ENCODE measurements at places on chromosomes 5 and 9.

DNA sequence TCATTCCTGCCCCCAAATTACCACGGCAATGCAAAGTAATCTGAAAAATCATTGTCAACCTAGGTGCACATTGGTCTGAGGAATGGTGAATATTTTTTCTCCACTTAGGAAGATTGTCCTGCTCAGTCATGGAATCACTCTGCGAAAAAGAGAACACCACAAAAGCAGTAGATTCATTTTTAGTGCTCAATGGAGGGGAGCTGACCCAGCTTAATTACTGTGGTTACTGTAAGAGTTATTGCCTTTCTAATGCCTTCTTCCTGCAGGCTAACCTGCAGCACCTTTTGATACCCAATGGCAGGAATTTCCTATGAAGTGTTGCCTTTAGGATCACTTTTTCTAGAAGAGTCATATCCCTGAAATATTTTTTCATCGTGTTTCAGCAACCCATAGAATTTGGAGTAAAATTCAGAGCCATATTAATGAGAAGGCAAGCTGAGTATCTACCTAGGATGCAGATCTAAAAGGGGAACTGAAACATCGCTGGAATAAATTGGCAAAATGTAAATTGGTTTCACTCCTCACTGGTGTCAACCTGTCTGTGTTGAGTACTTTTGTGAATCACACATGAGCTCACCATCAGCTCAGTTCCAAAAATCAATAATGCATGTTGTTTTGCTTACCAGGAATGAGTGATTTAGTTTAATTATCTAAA is 464.5 kb downstream of the CSNK1G3 start:
- no peak for DNase-seq

- DNase-seq: peak; percentile 25
These were observed 15.1 kb downstream of the RPS14 start for GRCh38 chr5:150434464-150434863.

- no peak for DNase-seq
These were observed 327.2 kb upstream of the MSX2 start for GRCh38 chr5:174397206-174397605.

DNA sequence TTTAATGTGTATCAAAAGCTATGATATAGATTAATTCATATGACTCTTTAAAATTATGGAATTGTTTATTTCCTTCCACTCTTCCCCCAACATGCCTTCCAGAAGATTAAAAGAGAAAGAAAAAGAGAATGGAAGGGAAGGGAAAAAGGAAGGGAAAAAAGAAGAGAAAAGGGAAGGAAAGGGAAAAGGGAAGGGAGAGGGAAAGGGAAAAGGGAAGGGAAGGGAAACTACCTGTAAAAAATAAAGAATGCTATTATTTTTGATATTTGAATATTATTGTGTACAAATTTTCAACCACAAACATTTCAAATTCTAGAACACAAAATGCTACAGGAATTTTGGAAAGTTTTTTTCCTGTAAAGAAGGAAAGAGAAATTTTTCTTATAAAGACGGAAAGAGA is 281.7 kb downstream of the SLCO4C1 start:
- no peak for DNase-seq

DNA sequence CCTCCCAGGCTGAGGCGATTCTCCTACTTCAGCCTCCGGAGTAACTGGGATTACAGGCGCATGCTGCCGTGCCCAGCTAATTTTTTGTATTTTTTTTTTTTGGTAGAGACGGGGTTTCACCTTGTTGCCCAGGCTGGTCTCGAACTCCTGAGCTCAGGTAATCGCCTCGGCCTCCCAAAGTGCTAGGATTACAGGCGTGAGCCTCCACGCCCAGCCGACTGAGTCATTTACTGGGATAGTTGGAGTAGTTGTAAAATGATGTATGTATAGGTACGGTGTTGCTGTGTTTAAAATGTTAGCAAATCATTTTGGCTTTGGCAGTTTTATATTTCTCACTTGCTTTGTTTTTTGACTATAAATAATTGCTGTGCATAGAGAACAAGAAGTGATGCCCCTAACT is 209.4 kb downstream of the ADAMTSL1 start:
- no peak for DNase-seq

GRCh38 chr5:180847026-180847425 is 14.1 kb downstream of the ZFP62 start:
- no peak for DNase-seq

Measured in NCI-H2171 treated with DMSO at 0.1 percent for 48 hours (cell line).